ENCODE measurements at places on chromosomes 13 and 19. TPM values are rescaled to one million over a fixed set of nuclear protein-coding genes. Genes with fewer than 3 reads are reported as not detected.
A peak's percentile ranks its signal among the peaks of the same experiment; 100 is the strongest.

GRCh38 chr19:1252821-1253513, 4.6 kb downstream of the MIDN start:
- H3K27ac ChIP-seq: peak overlapping the region; percentile 91
- DNase-seq: no peak
- H3K4me3 ChIP-seq: peak overlapping the region; percentile 62
- H3K4me1 ChIP-seq: peaks cover 36% of the 10 kb centered on the region
- H3K27me3 ChIP-seq: no peaks in the 10 kb centered on the region

C1QTNF9 gene
- total RNA-seq: not detected

NLRP7 gene
- 0.49 TPM for total RNA-seq

CEACAM7 gene
- total RNA-seq: not detected

All from Caco-2 (cell line).